Stimulated activated CD8-positive, alpha-beta memory T cell treated with anti-CD3 and anti-CD28 coated beads, Interleukin-7, amount 100 ng/mL, for 1 hour (primary cell): ENCODE measurements at places on chromosomes 5 and 9.

DNA sequence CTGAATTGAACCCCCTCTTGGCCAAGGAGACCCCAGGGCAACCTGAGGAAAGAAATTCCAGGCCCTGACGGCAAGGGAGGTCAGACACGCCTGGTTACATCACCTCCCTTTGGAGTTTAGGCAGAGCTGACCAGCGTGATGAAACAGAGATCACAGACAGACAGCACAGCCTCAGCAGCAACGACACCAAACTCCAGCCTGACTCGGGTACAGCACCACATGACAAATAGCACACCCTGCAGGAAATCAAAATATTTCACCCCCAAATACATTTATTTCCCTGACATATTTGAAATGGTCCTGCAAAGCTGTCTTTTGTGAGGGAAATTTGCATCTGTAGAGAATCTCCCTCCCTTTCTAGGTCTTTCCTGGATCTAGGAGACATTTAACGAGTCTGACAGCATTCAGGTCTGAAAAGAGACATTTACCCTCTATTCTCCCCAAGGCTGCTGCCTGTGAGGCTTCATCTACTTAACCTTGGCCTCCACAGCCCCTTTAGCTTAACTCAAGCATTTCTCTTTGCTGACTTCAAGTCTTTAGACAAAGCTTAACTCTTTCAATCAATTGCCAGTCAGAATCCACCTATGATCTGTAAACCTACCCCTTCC is 2.6 kb downstream of the QSOX2 start:
- DNase-seq = no peak

DNA sequence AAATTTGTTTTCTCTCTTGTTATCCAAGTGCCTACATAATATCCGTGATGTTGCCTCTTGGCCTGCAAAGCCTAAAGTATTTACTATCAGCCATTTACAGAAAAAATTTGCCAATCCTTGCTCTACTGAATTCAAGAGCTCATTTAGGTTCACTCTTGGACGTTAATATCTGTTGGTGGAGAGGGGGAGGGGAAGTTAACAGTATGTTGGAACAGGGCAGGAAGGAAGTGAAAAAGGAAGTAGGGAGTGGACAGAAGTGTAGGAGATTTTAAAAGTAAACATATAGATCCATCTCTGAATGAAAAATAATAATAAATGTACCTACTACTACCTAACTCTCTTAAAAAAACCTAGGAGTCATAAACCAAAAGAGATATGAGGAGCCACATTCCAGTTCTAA is 32.8 kb downstream of the ZNF608 start:
- no peak for DNase-seq

DNA sequence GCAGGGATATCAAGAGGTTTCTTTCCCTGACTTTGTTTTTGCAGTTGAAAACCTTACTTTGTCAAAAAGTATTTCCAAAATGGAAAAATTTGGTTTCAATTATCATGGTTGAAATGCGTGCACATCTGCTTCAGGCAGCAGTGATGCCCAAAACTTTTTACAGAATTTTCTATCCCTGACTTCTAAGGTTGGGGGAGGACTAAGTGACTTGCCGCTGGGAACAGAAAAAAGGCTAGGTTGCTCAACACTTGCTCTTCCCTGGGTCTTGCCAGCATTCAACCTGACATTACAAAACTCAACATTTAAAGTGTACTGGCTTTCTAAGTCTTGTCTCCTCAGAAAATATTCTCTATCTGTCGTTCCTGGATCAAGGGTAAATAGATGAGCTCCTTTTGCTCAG is 4.7 kb downstream of the KLHL3 start:
- DNase-seq = no peak

- no peak for DNase-seq
Observed at GRCh38 chr9:34963552-34963951, 5.5 kb downstream of the PHF24 start.

- DNase-seq = no peak
Observed at GRCh38 chr5:90353254-90353653, 56.3 kb downstream of the CETN3 start.

DNA sequence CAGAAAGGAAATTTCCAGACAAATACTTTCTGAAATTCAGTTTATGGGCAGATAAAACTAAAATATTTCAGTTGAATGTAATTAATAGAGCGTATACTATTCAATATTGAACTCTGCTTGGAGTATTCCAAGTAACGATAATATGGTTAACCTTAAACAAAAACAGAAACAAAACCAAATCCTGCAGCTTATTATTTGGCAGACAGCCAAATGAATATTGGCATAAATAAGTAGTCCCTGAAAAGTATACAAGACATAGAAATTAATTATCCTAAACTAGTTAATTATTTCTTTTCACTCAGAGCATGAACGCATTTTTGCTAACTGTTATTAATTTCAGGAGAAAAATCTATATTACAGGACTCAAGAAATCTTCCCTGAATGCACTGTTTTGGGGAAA is 1574.0 kb downstream of the MAT2B start:
- no peak for DNase-seq

DNA sequence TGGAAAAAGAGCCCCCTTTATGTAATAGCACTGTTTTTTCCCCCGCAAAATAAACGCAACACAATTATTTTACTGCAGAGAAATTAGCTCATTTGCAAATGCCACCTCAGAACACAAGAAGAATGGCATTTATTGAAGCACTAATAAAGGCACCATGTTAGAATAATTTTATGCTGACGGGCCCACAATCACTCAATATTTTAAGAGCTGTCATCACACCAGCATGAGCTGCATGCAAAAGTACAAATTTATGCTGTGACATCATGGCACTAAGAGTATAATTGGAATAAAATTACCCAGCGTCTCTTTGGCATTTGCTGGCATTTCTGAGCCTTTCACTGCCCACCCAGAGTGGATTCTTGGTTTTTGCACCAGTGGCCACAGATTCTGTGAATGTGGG is 364.6 kb downstream of the TLE4 start:
- no peak for DNase-seq

GRCh38 chr5:9374025-9374424 is 171.8 kb downstream of the SEMA5A start:
- no peak for DNase-seq

DNA sequence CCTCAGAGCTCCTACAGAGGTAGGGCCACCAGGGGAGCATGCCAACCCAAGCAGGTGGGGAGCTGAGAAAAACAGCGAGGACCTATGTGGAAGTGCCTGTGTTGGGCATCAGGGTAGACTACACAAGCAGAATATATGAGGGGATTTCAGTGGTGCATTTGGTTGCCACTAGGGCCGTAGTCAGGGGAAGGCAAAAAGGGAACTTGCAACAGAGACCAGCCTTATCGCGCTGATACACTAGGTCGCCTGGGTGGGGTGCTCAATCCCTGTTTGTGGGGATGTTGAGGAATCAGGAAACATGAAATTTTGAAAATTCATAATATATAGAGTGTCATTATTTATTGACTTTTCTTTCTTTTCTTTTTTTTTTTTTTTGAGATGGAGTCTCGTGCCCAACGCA is 370.9 kb upstream of the PRR16 start:
- DNase-seq = no peak

- no peak for DNase-seq
Observed at GRCh38 chr5:178984145-178985072, 10.7 kb downstream of the GRM6 start.

GRCh38 chr5:139475865-139476617 is 5.2 kb downstream of the SMIM33 start:
- no peak for DNase-seq

DNA sequence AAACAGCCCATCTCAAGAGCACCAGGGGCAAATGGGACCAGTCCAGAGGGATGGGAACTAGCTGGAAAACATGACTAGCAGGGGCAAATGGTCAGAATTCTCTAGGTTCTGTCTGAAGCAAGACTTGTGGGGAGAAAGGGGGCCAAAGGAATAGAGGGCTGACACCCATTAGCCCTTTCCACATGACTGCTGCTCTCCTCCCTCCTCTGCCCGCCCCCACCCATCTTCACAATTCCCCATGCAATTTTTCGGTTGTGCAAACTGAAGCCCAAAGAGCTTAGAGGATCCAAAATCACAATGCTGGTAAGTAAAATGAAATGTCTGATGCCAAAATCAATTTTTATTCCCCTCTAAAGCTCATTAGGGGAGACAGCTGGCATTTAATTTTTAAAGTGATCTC is 207.1 kb downstream of the DCP2 start:
- no peak for DNase-seq

DNA sequence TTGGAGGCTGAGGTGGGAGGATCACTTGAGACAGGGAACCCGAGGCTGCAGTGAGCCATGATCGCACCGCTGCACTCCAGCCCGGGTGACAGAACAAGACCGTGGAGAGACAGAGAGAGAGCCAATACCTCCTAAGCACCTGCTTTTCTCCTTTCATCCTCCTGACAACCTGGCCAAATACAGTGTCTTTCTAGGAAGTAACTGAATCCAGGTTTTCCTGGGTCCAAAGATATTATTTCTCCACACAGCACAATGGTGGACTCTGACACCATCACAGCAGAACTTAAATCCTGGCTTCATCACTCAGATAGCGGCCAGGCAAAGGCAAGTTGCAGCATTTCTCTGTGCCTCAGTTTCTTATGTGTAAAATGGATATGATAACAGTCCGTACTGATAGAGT is 21.9 kb downstream of the DUSP1 start:
- DNase-seq = no peak

- no peak for DNase-seq
Observed at GRCh38 chr9:132750668-132751067, 80.4 kb downstream of the GTF3C4 start.

DNA sequence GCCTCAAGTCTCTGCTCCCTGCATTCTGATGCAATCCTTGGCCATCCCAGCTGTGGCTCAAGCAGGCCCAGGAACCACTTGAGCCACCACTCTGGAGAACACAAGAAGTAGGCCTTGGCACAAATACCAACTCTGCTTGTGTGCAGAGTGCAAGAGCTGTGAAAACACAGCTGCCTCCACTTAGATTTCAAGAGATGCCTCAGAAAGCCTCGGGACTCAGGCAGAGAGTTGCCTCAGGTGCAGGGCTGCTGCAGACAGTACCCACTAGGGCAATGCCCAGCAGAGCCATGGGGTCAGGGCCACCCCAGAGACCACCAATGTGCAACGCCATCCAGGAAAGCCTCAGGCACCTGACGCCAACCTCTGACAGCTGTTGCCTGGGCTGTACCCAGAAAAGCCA is 82.4 kb downstream of the FREM1 start:
- no peak for DNase-seq

GRCh38 chr9:71824257-71824656 is 55.9 kb upstream of the CEMIP2 start:
- DNase-seq = no peak

DNA sequence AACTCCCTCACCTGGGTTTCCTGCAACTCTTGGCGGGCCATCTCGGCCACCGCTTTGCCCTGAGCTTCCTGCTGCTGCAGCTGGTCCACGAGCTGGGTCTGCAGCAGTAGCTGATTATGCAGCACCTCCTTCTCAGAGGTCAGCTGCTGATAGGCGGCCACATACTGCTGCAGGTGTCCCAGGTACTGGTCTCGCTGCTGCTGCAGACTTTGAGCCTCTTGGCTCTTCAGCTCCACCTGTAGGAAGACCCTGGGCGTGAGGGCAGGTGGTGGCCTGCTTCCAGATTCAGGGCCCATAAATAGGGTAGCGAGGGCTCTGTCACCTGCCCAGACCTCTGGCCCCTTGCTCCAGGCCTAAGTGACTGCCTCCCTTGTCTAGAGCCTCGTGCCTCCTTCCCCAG is 16.7 kb downstream of the GOLGA2 start:
- no peak for DNase-seq

DNA sequence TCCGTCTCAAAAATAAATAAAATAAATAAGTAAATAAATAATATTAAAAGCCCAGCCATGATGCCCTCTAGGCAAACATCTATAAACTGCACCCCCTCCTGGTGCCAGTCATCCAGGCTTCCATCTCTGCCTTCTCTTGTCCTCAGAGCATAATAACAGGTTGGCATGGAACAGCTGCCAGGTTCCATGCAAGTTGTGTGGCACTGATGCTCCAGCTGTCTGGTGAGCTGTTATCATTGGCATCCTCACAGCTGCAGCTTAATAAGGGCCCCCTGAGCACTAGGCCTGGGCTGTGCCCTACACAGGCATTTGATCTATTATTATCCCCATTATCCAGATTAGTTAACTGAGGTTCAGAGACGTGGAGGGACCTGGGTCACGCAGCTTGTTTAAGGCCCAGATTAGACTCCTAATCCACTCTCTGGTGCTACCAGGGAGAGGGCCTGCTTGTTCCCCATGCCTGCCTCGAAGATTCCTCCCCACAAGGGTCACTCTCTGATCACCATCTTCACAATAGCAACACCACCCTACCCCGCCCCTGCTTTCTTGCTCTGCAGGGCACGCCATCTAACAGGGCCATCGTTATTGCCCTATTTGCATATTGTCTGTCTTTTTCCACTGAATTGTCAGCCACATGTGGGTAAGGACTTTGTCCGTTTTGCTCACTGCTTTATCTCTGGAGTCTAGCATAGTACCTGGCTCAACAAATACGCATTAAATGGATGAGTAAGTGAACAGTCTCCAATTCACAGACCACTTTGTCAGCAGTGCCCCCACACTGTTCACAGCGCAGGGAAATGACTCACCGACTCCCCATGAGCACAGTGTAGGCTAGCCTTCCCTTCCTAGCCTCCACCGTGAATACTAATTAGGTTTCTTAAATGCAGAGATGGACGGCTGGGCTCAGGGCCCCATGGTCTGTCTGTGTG is 1.5 kb upstream of the DNM1 start:
- DNase-seq = no peak

- DNase-seq = no peak
Observed at GRCh38 chr9:71796100-71796767, 27.9 kb upstream of the CEMIP2 start.

DNA sequence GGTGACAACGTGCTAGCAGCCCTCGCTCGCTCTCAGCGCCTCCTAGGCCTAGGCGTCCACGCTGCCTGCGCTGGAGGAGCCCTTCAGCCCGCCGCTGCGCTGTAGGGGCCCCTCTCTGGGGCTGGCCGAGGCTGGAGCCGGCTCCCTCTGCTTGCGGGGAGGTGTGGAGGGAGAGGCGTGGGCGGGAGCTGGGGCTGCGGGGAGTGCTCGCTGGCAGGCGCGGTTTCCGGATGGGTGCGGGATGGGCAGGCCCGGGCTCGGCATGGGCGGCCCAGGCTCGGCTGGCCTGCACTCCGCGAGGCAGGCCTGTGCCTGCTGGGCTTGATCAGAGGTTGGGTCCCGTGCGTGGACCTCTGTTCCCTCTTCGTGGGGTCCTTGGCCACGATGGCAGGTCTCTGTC is 472.6 kb downstream of the PRR16 start:
- DNase-seq = no peak

DNA sequence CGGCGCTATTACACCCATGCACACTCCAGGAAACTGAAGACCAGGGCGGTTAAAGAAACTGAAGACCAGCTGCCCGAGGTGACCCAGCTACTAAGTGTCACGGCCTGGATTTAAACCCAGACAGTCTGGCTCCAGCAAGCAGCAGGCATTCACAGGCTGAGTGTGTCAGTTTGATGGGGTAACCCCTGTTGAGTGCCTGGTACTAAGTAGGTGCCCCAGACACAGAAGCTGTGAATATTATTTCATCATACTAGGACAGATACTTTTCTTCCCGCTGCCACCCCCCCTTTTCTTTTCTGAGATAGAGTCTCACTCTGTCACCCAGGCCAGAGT is 7.3 kb downstream of the ENG start:
- DNase-seq = no peak
